ENCODE measurements at places on chromosomes 4 and X. TPM values are rescaled to one million over a fixed set of nuclear protein-coding genes. Genes with fewer than 3 reads are reported as not detected.

GUCY1A1 gene
- 50.4 TPM for total RNA-seq

ADGRL3 gene
- total RNA-seq, result 0.05 TPM

MORC4 gene
- 14.7 TPM for total RNA-seq

WDR17 gene
- total RNA-seq, result 0.51 TPM

MSX1 gene
- 9.0 TPM for total RNA-seq
